ENCODE measurements at places on chromosomes 3 and 15.

DNA sequence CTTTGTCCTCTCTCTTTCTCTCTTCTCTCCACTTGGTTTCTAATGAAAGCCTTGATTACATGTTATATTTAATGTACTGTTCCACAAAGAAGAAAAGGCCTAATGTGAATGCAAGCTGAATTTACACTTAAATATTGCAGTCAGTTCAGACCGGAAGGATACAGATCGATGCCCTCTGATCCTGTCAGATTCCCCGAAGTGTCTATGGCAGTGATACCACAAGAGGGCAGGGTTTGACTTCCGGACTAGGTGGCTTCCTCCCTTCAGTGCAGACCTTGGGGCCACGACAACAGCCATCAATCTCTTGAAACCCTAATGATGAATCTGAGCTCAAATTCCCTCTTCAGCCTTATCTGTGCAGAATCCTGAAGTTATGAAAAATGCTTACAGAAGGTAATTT is 29.5 kb downstream of the AGTR1 start:
- DNase-seq = no peak

- DNase-seq = no peak
Measured at GRCh38 chr15:66433726-66434125, 47.0 kb downstream of the MAP2K1 start.

DNA sequence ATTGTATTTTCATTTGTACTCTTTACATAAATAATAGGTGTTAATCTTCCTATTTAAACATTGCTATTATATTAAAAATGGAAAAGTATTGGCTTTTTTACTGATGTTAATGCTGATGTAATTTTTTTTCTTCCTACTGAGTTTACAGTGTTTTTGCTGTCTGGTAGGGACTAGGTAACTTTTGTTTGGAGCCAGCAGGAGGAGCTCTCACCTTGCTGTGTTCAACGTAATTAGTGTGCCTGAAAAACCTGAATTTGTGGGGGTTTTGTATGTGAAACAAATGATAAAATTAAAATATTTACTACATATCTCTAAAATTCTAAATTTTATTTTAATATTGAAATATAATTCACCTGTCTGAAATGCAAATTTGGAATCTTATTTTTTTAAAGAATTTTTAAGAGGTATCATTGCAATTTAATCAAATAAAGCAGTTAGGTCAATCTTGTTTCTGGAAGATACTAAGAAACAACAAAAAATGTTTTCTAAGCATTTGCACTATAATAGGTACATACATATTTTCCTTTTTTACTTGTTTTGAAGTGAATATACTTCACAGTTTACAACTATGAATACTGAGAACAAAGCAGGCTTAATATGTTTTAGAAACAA is 48.8 kb downstream of the EPHA6 start:
- no peak for DNase-seq

DNA sequence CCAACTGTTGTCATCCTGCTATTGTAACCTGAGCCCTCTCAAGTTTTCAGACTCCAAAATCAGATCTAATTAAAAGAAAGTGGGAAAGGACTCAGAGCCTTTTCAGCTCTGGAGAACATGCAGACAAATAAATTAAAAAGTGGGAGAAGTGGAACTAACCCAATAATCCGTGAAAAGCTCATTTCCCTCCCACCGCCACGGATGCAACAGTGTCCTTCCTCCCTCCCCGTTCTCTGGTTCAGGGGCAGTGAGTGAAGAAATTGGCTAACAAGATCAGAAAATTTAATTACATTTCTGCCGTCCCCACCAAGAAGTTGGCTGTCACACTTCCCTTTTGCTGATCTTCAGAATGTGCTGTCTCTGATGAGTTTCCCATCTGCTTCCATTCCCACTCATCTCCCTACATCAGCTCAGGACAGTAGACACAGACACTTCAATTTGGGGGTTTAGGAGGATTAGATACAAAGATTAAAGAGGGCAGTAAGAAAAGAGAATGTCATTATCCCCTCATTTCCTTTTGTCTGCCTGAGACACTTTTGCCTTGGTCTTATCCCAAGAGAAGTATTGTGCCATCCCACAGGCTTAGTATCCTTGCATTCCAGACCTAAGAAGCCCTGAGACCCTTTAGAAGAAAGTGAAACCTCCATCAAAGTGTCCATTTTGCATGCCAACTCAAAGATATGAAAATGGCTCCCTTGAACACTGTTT is 335.7 kb upstream of the PPP2R3A start:
- no peak for DNase-seq

GRCh38 chr3:3355442-3355841 is 176.0 kb upstream of the CRBN start:
- no peak for DNase-seq
